ENCODE measurements at places on chromosomes 16 and 17. TPM values are rescaled to one million over a fixed set of nuclear protein-coding genes. Genes with fewer than 3 reads are reported as not detected.

- DNase-seq = no peak
Observed at GRCh38 chr17:16361874-16362273, 8.6 kb upstream of the CENPV start.

DNA sequence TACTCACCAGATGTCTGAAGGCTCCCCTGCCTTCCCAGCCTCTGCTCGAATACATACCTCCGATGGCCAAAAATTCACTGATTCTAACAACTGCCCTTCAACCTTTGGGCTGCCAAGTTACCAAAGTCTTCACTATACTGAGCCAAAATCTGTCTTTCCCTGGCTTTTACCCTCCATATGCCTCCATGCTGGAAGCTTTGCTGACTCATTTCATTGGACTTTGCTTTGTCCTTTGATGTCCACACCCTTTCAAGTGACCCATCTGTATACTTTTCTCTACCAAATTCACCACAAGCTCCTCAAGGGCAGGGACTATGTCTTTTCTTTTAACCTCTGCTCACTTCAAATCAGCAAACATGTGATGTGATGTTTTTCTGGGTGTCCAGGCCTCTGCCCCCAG, 21.0 kb upstream of the MTMR4 start:
- no peak for DNase-seq

Gene ATP2A1
- total RNA-seq = 2.9 TPM

DNA sequence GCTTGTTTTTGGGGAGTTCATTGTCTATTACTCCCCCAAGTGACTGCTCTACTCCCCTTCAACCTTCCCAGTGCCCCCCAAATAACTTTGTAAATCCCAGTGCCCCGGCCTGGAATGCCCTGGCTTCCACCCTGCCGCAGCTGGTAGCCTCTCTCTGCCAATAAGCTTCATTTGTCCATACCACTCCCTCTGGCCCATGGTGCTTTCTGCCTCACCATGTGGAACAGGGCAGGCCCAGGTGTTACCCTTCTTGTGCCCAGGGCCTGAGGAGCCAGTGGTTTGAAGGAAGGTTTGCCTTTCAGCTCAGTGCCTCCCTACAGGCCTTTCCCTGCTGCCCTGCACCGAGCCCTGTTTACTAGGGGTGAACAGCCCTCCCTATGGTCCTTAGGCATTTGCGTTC, 134.2 kb downstream of the AATF start:
- DNase-seq = no peak

DNA sequence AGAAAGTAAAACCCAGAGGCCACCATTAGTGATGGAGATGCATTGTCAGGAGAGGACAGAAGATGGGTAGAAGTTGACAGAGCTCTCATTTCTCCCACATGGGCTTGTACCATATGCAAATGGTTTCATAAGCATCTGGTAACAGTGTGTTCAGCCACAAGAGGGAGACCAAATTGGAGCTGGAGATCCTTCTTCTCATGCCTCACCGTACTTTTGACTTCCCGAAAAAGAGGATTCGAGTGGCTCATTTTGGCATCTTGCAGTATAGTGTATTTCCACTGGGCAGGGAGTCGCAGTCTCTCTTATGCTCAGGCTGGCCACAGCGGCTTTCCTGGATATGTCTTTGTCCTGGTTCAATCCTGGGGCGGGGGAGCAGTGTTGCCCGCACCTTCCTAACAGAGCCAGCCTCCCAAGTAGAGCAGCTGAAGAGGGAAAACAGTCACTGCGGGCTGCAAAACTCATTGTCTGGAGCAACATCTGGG, 23.8 kb downstream of the TBC1D3B start:
- no peak for DNase-seq

DNA sequence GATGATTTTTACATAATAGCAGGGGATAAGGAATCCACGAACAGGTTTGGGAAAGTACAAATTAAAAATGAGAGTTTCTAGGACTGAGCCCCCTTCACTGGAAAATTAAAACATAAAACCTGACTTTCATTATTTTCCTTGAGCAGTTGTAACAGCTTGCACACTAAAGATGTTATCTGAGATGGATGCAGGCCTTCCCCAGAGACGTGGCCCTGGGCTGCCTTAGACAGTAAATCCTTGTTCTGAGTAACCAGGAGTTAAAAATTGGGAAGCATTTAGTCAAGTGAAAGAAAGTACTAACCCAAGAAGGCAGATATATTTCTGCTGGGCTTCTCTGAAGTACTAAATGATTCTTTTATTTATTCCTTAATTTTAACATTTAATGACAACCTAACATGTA, 432.2 kb upstream of the KIF2B start:
- no peak for DNase-seq

GRCh38 chr17:17560167-17560566, 31.3 kb downstream of the PEMT start:
- no peak for DNase-seq

DNA sequence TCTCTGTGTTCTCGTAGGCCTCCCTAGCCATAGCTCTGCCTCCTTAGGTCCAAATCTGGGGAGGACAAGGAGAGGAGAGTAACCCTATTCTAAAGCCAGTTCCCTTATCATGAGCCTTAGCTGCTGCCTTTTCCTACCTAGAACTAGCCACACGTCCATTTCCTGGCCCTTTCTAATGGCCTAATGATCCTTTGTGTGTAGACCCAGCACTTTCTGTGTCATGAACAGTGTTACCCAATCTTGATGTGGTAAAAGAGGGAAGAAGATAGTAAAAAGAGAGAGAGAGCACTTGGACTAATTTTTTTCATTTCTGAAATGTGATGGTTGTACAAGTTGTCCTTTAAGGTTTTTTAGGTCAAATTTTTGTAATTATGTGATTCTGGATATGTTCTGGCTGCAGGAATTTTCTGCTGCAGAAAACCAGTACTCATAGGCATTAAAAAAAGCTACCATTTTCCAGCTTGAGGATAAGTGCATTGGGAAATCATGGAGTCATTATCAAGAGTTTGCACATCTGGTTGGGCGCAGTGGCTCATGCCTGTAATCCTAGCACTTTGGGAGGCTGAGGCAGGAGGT, 18.2 kb downstream of the CASC3 start:
- no peak for DNase-seq

- DNase-seq = no peak
Observed at GRCh38 chr17:17350491-17351355, 47.5 kb downstream of the NT5M start.

- no peak for DNase-seq
Observed at GRCh38 chr17:12672947-12673346, 7.3 kb downstream of the MYOCD start.

DNA sequence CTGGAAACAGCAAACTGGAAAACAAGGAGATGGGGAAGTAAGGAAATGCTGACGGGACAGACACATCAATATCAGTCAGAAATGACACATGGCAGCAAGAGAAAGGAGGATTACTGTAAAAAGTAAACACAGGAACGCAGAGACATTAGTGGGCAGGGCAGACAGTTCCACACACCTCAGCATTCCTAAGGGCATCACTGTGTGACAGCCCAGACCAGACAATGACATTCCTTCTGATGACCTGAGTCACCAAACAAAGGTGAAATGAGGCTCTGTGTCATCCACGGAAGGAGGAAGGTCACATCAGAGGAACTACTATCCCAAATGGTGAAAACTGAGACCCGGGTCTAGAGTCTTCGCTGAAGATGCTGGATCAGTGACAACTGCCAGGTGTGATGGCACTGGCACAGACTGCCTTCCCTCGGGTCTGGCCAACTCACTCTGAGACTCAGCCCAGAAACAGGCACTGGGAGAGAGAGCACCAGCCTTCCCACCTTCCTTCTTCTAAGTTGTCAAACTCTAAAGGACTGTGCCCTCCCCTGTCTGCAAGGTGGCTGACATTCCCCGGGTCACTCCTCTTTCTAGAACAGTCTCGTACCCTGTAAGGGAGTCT, 36.7 kb downstream of the TK2 start:
- DNase-seq = no peak

GRCh38 chr17:75565066-75565465, 22.5 kb upstream of the MYO15B start:
- DNase-seq = no peak

Gene KRTAP1-1
- total RNA-seq = not detected

Gene GLIS2
- total RNA-seq = 6.1 TPM

DNA sequence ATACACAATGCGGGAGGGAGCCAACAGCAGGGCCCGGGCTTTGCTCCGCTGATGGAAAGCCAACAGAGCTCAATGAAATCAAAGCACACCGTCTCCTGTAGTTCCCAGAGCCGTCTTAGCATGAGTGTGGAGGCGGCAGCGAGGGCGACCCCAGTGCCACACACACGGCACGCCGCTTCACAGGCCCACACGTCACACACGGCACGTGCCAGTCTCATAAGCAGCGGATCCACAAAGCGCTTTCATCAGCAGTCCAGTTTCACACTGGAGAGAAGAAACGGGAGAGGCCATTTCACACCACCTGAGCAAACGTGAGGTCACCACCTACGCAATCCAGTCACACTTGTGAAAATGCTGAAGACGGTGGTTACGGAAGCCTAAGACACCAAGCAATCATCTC, 34.8 kb downstream of the CYB5D2 start:
- no peak for DNase-seq

DNA sequence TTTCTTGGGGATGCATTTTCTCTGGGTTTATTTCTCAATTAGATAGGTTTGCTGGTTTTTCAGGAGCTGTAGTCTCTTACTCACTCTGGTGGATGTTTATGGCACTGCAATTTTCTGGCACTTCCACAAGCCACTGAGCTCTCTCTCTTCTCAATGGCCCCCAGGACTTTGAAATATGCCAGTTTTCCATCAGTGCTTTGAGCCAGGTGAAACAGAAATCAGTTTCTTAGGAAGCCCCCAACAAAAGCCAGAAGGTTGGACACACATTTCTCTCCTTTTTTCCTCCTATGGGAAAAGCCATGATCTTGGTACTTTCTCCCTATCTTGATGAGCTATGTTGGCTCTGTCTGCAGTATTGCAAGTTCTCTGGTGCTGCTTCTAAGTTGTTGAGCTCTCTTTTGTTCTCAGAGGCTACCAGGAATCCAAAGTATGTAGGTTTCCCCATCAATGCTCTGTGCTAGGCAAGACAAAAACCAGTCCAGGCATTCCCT, 90.7 kb upstream of the SMIM36 start:
- DNase-seq = no peak

DNA sequence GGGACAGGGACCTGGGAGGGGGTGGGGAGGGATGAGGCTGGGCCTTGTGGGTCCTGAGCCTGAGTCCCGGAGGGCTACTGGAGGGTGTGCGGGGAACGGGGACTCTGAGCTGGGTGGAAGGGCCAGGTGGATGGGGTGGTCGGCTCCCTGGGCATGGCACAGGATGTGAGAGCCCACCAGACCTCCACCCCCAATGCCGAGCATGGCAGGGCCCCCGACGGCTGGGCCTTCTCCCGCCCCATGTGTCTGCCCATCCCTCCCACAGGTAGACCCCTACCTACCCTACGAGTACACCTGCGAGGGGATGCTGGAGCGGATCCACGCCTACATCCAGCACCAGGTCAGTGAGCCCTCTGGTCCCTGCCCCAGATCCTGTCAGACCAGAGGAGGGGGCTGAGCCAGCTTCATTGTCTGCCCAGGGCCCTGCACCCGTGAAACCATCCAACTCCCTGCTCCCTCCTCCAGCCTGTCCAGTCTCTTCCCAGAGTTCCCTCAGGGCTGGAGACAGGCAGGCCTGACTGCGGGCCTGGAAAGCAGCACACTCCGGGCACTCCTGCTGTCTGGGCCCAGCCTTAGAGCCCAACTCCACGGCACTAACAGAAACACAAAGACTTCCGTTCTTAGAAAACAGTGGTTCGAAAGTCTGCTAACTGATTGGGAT, 78.0 kb downstream of the MGAT5B start:
- no peak for DNase-seq

DNA sequence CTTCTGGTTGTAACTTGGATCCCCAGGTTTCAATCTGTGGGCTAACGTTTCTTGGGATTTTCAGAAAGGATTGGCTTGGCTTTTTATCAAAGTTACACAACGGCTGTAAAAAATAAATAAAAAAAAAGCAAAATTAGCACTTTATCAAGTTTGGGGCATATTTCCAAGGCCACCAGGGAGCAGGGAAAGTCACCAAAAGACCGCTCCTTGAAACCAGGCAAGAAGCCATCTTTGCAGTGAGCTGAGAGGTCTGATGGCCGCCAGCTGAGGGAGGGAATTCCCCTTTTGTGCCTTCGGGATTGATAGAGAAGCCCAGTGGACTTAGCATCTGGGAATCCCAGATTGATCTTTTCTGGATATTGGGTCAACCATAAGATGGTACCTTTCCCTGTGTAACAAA, 192.2 kb downstream of the WWOX start:
- no peak for DNase-seq

- DNase-seq = no peak
Observed at GRCh38 chr16:24001710-24002109, 165.9 kb downstream of the PRKCB start.

- DNase-seq = no peak
Observed at GRCh38 chr17:65547253-65547670, 14.2 kb downstream of the AXIN2 start.

Data from urinary bladder (tissue), 4 donors.